ENCODE measurements at places on chromosomes 11 and 22.

- DNase-seq, result no peak
These were observed 866.6 kb downstream of the BRD1 start for GRCh38 chr22:48960980-48961660.

DNA sequence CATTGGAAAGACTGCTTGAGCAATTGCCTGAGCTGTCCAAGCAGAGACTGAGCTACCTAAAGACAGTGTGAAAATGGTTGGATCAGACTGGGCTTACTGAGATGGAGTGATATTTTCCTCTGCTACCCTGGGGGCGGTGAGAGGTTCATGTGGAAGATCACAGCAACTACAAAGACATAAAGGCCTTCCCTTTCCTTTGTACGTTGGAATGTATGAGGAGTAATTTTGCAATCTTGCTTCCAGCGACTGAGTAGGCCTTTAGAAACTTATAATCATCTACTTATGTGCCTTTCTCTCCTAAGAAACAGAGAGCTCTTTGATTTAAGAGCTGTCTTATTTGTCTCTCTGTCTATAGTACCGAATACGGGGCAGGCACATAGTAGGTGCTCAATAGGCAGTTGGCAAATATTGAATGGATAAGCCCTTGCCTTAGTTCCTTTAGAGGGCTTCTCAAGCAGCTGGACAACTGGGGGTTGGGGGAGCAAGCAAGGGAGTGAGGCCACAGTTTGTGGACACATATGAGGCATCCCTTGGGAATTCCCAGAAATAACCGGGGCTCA, 2.4 kb upstream of the HEPACAM start:
- no peak for DNase-seq

- no peak for DNase-seq
These were observed 149.8 kb downstream of the CCDC34 start for GRCh38 chr11:27213232-27213660.

DNA sequence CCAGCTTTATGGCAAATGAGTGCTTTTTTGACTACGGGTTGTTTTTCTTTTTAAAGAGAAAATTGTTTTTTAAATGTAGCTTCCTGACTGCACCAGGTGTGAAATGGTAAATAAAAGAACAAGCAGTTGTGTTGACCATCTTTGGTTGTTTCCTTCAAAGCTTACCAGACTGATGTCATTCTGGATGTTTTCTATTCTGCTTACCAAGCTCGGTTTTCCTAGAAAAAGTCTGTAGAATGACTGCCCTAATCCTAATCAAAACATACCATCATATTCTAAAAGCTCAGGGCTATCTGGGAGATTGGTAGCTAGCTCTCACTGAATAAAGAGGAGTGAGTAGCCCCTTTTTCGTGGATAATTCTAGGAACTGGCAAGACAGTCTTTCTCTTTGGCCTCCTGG, 77.7 kb downstream of the GAB2 start:
- DNase-seq, result no peak

DNA sequence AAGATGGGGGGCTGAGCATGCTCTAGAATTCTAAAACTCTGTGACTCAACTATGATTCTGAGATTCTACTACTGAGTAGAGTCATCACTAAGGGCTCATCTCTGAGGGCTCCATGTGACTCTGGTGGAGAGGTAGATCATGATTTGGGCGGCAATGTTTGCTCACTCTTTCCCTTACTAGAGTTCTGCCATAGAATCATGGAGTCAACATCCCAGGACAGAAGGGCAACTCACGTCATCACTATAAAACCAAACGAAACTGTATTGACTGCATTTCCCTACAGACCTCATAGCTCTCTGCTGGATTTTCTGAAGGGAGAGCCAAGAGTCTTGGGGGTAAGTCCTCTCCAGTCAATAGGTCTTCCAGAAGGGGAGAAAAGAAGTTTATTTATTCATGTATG, at the start of gene MS4A14:
Gene MS4A14, plus strand, starts transcription at position 78 of the 400 bp plus-strand sequence. Its CDS starts 120 bp downstream, at position 198.
- no peak for DNase-seq

GRCh38 chr22:44622147-44622427, 79.9 kb upstream of the PRR5 start:
- no peak for DNase-seq

DNA sequence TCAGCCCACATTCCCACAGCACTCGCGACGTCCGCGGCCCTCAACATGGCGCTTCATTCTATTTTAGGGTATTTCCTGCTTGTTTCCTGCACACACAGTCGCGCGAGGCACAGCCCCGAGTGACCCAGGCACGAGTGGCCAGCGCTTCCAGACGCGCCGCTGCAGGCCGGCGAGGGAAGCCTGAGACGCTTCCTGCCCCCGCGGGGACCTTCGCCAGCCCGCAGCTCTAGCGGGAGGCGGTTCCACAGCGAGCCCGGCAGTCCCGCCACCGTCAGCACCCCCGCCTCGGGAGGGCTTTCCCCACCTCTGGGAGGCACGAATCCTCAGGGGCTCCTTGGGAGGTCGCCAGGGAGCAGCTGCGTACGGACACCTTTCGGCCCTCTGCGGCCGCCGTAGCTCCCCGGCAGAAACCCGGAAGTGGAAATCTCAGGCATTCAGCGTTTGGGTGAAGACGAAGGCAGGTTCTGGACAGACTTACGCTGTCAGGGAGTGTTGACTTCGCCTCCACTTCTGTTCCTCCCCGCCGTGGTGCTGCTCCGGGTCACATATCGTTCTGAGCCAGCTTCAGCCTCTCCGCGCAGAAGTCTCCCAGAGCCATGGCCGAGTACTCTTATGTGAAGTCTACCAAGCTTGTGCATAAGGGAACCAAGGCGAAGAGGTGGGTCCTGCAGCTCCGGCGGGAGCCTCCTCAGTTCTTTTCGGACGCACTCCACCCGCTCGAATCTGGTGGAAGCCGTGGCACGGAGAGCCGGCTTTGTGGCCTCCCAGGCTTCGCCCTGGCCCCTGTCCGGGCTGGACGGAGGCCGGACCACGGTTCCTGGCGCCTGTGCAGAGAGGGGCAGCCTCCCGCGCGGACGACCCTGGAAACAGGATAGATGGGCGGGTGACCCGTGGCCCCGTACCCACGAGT, 2925.9 kb upstream of the OR11H1 start:
- no peak for DNase-seq

- DNase-seq, result no peak
These were observed 17.6 kb downstream of the INCENP start for GRCh38 chr11:62141111-62142042.

DNA sequence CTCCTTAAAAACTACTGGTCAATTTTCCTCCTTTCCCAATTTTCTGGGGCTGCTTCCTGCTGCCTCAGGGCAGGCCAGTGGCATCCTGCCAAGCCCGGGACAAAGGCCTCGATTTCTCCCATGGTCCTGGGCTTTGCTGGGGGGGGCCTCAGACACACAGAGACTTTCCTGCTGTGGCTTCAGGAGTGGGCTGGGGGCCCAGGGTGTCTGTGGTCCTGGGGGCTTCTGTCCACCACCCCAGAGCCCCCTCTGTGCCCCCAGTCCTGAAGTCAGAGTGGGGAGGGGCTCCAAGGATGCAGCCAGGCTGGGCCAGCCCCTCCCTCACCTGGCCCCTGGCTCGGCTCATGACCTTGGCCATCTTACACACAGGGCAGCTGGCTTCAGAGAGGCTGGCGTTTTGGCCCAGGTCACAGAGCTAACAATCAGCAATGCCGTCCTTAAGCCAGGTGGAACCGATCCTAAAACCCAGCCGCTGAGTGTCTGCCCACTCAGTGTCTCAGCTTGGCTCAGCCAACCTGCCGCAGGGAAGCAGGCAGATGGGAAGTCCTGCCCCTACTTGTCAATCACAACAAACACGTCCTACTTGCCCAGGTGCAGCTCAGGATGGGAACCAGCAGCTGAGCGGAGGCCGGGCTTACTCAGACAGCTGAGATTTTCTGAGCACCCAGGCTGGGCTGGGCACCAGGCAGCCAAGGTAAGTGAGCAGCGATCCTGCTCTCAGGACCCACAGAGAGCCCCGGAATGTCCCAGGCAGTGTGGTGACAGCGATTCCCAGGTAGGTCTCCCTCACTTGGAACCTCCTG, 34.6 kb downstream of the OSBPL5 start:
- DNase-seq, result no peak

- DNase-seq, result no peak
These were observed 46.7 kb upstream of the SLC37A2 start for GRCh38 chr11:125016413-125016812.

- DNase-seq, result no peak
These were observed 327.1 kb upstream of the B3GAT1 start for GRCh38 chr11:134739136-134739535.

DNA sequence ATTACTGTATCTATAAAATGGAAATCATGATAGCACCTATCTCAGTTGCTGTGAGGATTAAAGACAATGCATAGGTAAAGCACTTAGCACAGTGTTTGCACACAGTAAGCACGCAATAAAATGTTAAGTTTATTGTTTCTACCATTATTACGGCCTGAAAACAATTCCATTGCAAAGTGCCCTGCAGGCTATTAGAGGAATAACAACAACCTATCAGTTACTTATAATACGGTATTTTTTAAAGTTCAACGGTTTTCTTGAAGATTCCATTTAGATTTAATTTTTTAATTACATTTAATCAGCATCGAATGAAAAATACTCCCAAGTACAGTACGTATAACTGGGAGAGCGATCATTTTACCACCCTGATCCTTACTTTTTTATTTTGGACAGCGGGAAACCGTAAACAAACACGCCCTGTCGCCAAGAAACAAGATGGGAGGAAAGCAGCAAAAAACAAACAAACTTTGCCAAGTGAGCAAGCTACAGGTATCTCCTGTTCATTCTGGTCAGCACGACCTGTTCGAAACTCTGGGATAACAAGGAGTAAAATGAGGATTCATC, 893 bp downstream of the SLC36A4 start:
- DNase-seq, result no peak

DNA sequence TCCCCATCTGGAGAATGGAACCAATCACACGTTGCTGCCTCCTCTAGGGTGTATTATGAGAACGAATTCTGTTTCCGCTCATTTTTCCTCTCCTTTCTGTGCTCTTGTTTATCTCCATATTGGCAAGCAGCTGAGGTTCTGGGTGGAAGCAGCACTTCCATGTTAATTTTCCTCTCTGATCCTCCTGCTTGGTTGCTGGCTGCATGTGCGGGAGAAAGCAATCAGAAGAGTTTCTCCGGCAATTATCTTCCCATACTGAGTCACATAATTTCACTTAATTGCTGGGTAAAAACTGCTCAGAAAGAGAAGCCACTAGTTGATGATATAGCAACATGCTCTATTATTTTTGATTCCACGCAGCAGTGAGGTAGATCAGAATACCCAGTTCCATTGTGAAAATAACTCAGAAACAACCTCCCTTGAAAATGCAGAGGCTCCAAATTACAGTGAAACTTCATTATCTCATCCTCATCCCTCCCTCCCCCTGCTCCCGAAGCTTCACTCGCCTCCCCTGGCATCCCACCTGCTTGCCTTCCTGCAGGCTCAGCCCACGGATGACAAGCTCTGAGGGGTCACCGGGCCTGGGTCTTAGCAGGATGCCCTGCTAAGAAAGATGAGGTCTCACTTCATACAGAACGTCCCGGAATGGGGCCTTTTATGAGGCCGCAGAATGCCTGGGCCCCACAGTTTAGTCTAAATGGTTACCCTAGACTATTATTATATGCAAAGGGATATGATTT, 20.4 kb downstream of the FXYD6 start:
- no peak for DNase-seq

- no peak for DNase-seq
These were observed 330.7 kb upstream of the NCAM1 start for GRCh38 chr11:112630496-112630895.

- peak; percentile 40 for DNase-seq
These were observed 531 bp upstream of the MEN1 start for GRCh38 chr11:64810891-64811272.

GRCh38 chr11:2379466-2380174, 2.5 kb downstream of the CD81 start:
- DNase-seq, result no peak

GRCh38 chr22:38839686-38840085, 4.1 kb downstream of the NPTXR start:
- no peak for DNase-seq

DNA sequence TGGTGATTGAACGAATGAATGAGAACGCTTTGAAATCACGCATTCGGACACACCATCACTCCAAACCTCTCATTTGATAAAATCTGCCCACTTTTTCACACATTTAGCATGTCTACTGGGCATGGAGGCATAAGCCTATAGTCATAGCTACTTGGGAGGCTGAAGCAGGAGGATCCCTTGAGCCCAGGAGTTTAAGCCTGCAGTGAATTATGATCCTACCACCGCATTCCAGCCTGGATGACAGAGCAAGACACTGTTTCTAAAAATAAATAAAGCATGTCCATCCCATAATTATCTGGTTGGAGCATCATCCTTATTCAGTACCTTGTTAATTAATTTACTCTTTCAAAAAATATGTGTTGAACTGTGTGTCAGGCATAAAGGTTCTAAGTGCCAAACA, 3.3 kb upstream of the PICALM start:
- DNase-seq, result no peak

GRCh38 chr11:12110714-12111548, 541 bp downstream of the MICAL2 start:
- no peak for DNase-seq

GRCh38 chr11:47186076-47186699, at the start of gene PACSIN3:
TSS of gene PACSIN3 (minus strand) at chr11:47186434. CDS start at chr11:47182727, 3,707 bp downstream.
- DNase-seq, result no peak

DNA sequence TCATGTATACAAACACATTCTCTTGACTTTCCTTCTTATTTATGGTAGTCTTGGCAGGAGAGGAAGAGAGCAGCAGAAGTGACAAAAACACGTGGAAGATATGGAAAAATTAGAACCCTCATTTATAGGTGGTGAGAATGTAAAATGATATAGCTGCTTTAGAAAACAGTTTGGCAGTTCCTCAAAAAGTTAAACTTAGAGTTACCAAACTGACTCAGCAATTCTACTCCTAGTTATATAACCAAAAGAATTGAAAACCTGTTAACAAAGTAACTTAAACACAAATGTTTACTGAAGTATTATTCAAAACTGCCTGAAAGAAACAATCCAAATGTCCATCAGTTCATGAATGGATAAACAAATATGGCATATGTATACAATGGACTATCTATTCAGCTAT, 16.8 kb downstream of the NUCB2 start:
- DNase-seq, result no peak

DNA sequence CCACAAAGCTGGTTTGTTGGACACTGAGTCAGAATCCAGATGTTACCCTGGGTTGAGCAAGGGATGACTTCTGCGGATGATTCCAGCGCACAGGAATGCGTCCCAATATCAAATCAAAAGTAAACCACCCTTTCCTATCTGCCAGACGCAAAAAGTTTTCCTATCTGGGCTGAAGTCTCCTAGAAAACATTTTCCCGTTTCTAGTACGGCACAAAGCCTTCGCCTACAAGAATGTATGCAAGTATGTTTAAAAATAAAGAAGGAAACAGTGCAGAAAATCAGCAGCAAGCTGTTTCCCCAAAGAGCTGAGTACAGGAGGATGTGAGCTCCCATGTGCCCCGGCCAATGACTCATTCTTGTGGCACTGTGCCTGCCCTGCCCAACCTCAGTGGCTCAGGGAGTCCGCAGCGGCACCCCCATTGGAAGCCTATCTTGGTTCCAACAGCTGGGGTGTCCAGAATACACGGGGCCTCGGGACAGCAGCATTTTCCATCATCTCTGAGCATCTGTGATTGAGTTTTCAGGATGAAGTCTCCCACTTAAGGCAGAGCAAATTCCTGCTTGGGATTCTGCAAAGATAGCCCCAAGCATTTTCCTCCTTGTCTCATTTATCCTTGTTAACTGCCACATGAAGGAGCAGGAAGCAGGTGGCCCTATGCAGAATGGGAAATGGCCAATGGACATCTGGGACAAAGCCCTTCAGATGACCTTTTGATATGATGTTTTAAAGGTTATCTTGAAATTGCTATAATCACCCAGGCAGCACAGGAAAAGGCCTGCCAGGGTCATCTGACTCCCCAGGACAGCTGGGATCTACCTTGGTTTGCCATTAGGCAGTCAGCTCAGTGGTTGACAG, 17.5 kb downstream of the KCNJ5 start:
- no peak for DNase-seq
